ENCODE measurements at places on chromosomes 5 and 9.
A peak's percentile ranks its signal among the peaks of the same experiment; 100 is the strongest.

- DNase-seq = no peak
These were observed 145.7 kb upstream of the SMIM23 start for GRCh38 chr5:171639966-171640365.

DNA sequence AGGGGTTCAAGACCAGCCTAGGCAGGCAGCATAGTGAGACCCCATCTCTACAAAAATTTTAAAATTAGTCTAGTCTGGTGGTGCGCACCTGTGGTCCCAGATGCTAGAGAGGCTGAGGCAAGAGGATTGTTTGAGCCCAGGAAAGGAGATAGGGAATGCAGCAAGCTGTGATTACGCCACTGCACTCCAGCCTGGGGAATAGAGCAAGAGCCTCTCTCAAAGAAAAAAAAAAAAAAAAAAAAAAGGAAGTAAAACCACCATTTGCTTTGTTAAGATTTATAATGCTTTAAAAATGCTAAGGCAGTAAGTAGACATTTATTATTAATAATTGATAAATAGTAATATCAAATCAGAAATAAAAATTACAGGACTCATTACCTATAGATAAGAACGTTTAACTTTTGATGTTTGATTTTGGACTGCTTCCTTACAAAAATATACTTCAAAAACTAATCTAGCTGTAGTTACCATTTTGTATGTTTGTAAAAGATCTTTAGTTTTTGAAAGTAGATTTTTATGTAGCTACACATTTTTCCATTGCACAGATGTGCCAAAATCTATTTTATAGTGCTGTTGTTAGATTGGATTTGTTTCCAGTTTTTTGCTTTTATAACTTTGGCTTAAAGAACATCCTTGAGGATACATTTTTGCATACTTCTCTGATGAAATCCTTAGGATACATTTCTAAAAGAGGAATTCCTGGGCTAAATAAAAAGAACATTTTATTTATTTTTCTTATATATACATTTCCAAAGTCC lies 86.4 kb downstream of the INIP start:
- no peak for DNase-seq

DNA sequence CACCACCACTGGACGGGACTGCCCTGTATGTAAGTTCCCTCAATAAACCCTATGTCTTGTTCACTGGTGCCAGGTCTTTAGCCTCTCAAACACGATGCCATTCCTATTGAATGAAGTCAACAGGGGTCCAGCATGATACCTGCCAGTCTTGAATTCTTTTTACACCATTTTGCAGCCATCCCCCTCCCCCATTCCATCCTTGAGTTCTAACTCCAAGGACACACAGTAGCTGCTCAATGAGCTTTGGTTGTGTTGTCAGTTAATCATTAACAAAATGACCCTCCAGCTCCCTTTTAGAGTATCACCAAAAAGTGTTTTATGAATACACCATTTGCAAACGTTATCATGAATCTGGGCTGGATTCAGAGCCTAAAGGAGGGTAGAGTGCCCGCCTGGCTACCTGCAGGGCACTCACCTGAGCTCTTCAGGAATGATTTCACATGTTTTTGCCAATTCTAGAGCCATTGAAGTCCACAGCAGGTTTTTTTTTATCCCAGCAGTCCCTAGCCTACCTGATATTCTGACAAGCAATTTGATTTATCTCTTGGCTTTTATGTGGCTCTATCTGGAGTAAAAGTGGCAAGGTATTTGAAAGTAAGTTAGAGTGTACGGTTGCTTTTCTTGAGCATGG lies 271.8 kb downstream of the SMARCA2 start:
- DNase-seq = no peak

DNA sequence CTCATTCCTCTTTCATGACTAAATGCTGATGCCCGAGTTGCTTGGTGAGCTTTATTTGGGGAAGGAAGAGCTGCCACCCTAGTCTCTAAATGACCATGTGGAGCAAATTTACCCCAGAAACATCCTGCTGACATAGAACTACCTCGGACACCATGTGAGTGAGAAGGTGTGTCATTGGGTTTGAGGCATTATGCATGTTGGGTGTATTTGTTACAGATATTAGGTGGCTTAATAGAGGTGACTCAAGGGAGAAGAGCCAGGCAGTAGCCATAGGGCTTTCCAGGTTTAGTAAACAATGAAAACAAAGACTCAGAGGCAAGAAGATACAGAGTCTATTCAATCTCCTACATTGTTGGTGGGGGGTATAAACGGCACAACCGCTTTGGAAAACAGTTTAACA lies 581.5 kb downstream of the CCDC171 start:
- no peak for DNase-seq

- peak; percentile 69 for DNase-seq
These were observed 132.6 kb downstream of the MRPL36 start for GRCh38 chr5:1666812-1667588.

DNA sequence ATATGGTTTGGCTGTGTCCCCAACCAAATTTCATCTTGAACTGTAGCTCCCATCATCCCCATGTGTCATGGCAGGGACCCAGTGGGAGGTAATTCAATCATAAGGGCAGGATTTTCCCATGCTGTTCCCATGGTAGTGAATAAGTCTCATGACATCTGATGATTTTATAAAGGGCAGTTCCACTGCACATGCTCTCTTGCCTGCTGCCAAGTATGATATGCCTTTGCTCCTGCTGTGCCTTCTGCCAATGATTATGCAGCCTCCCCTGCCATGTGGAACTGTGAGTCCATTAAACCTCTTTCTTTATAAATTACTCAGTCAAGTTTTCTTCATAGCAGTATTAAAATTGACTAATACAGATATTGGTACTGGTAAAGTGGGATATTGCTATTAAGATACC lies 42.4 kb downstream of the MARCHF11 start:
- DNase-seq = no peak

DNA sequence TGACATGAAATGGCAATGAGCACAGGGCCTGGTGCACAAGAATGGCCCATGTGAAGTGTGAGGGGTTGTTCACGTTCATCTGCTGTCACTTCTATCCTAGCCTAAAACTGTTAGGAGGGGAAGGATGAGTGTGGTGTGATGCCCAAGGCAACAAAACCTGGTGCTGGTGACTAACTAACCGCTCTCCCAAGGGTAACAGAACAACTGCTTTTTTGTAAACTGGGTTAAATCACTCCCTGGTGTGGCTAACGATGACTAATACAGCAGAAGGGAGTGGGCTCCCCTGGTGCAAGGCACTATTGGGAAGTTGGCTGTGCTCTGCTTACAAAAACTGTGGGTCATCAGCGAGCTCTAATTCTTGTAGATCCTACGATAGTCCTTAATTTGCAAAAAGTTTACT lies 103.2 kb upstream of the VCAN start:
- no peak for DNase-seq

GRCh38 chr9:70534061-70534460 lies 119.6 kb upstream of the KLF9 start:
- no peak for DNase-seq

DNA sequence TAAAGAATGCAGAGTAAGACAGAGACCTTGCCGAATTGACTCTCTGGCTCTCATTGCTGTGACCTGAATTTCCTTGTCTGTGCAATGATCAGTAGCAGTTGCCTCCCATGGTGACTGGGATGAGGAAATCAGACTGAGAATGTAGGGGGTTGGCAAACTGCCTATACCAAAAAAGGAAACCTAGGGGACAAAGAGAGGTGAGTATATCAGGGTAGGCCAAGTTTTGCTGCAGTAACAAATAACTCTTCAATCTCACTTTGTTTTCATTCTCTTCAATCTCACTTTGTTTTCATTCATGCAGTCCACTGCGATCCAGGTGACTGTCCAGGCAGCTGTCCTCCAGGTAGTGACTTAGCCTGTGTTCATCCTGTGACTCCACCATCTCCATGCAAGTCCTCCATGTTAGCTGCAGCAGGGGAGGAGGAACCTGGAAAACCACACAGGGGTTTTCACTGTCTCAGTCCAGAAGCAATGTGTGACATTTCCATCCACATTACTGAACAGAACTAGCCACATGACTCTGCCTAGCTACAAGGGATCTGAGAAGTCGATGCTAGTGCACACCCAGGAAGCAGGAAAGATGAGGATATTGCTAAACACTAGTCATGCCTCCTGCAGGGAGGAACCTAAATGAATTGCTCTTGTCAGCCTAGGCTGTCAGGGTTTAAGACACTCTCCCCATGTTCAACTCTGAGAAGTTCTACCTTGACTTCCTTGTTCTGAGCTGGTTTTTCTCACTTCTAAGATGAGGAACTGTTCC lies 26.0 kb downstream of the TMEM174 start:
- no peak for DNase-seq

DNA sequence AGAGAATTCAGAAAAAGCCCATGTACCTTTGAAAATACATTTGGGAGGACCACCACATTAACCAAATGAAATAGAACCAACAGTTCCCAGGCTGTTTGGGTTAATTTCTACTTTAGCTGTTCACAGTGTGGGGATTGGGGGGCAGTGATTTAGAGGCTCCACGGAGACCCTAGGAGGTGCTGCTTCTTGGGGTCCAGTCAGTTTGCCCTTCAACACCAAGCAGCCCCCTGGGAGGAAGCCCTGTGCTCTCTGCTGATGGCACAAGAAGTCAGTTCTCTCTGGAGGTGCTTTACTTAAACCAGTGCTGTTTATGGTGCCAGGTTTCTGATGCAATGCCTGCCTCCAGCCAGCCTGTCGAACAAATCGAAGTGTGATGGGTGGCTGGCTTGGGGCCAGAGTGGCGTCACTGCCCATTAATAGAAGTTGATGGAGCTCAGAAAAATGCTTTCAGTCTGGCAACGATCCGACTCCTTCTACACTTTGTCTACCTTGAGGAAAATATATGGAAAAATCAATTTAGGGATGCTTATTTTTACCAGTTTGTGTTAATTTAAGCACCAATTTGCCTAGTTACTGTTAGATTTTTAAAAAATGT lies 134.0 kb downstream of the SNX18 start:
- DNase-seq = peak; percentile 20

GRCh38 chr5:85515588-85515987 lies 1102.2 kb upstream of the COX7C start:
- no peak for DNase-seq

- peak; percentile 73 for DNase-seq
These were observed 159.8 kb downstream of the TMC1 start for GRCh38 chr9:72681283-72681630.

DNA sequence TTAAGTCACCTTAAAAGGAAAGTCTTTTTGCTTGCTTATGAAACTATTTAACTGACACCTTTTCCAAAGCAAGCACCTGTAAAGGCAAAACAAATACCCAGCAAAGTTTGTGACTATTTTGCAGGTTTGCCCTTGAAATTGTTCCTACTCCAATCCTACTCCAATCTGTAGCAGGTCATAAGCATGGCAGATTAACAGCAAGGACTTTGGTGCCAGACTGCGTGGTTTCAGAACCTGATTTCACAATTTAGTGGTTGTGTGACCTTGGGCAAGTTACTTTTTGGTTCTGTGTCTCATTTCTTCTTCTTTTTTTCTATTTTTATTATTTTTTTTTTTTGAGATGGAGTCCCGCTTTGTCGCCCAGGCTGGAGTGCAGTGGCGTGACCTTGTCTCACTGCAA lies 282.1 kb downstream of the RFX3 start:
- no peak for DNase-seq

DNA sequence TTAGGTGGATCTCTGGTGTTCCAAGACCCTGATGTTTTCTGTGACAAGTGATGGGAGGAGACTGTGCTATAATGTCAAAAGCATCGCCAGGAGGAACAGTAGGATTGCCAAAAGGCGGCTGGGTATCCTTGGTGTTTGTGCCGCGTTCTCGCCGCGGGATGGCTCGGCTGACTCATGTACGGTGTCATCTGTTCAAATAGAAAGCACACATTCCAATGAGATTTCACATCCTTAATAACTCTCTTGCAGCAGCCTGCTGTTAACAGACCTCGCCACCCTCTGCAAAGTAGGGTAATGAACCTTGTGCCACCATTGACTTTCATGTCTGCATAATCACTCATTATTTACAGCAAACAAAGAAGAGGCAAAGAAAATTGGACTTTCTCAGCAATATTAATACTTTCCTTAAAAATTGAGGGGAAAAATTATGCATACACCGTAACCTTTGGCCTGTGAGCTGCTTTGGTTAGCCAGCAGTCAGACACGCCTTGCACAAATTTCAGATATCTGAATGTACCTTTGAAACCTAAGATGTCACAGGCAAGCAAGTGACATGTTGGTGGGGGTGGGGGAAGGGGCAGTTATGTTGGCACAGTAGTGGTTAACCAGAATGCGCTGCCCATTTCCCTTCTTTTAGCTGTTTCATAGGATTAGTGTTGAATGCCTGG lies 289.4 kb downstream of the EFNA5 start:
- DNase-seq = no peak

- DNase-seq = no peak
These were observed 67.3 kb upstream of the GRAMD2B start for GRCh38 chr5:126355940-126356339.

- no peak for DNase-seq
These were observed 6.9 kb upstream of the UBAC1 start for GRCh38 chr9:135968083-135968476.

DNA sequence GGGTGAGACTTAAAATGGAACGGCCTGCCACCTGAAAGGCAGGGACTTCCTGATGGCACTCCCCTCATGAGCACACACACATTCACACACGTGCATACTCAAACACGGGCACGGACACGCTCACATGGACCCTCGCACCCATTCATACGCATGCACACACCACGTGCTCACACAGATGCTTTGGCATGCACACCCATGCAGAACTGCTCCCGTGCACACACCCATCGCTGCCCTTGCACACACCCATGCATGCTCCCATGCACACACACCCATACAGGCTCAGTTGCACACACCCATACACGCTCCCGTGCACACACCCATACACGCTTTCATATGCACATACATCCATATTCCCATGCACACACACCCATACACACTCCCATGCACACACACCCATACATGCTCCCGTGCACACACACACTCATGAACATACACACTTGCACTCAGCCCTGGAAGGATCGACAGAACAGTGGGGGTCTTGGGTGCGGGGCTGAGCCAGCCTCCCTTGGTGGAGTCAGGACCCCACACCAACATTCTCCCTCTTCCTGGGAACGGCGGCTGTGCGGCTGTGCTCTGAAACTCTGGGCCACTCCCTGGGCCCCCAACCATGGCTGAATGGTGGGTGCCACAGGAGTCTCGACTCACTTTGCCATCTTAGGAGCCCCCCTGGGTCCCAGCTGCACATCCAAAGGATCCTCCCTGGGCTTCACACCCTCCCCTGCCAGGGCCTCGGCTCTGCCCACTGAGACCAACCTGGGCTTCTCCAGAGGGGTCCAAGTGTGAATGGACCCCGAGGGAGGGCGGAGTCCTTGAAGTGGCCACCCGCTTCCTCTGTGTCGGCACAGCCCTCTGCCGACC lies 115.2 kb downstream of the RXRA start:
- DNase-seq = no peak

All from NCI-H1417 (cell line).